ENCODE measurements at places on chromosomes 4 and X.
A peak's percentile ranks its signal among the peaks of the same experiment; 100 is the strongest.

DNA sequence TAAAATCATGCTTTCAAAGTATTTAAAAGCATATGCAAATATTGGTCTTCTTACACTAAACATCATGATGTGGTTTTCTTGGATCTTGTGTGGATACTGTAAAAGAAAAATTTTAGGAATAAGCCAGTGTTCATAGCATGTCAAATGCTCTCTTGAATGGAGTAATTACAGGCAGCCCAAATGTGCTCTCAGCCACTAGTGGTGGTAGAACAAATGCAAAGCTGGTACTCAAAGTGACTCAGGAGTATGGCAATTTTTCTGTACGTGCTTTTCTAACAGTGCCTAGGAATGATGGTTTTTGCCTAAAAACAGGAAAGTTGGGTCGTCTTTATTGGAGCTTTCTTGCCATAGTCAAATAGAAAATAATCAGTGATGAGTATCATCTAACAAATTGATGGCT lies 19.9 kb downstream of the PGRMC2 start:
- DNase-seq, result no peak

- DNase-seq, result no peak
Measured at GRCh38 chrX:109785053-109785452, 52.0 kb upstream of the ACSL4 start.

- DNase-seq, result no peak
Measured at GRCh38 chr4:127580300-127580699, 52.5 kb upstream of the INTU start.

GRCh38 chr4:23737571-23737970 lies 152.3 kb downstream of the PPARGC1A start:
- no peak for DNase-seq

- no peak for DNase-seq
Measured at GRCh38 chr4:124433044-124433443, 279.5 kb downstream of the ANKRD50 start.

DNA sequence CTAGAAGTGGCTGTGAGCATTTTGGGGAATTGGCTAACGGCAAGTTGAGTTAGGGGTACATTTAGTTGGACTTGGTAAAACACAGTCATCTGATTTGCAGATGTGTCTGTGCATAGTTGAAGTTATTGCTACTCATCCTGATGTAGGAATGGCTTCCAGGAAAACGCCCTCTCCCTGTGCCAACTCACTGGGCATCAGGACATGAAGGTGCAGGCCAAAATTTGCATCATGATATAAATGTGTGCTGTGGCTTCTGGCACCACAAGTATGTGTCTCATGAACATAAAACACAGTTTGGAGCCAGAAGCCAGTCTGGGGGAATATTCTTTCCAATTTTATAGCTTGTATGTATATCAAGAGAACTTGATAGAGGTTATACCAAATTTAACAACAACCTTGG lies 54.2 kb upstream of the CBR4 start:
- DNase-seq, result no peak

GRCh38 chrX:16487620-16488385 lies 162.2 kb upstream of the S100G start:
- DNase-seq, result no peak

DNA sequence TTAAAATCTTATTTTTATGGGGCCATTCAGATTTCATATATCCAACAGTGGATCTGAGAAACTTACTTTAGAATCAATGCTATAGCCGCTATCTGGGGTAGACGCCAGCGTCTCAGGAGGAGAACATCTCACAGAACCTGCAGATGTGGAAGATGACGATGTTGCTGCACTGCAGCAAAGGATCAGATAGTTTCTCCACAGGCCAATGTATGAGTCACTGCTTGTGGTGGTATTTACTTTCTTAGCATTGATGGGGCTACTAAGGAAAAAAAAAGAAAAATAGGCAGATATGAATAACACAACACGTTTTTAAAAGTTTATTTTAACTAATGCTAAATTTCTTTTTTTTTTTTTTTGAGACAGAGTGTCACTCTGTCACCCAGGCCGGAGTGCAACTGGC lies 85.9 kb downstream of the ZAR1 start:
- no peak for DNase-seq

- DNase-seq, result no peak
Measured at GRCh38 chrX:140163371-140164159, 198.2 kb upstream of the CXorf66 start.

DNA sequence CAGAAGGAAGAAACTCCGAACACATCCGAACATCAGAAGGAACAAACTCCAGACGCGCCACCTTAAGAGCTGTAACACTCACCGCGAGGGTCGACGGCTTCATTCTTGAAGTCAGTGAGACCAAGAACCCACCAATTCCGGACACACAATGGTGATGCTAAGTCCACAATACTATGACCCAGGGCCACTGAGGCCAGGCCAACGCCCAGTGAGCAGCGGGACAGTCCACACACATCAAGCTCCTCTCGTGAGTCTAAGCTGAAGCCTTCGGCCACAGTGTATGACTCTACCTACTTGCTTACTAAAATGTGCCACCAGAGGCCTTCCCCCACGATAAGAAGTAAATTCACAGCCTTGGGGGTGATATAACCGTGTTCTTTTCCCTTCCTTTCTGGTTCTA lies 10.2 kb upstream of the CDKN2AIP start:
- no peak for DNase-seq

- DNase-seq, result peak; percentile 76
Measured at GRCh38 chrX:53089224-53089842, 4.6 kb upstream of the KANTR start.

Data from SW480 (cell line).